ENCODE measurements at places on chromosomes 6 and 20.

DNA sequence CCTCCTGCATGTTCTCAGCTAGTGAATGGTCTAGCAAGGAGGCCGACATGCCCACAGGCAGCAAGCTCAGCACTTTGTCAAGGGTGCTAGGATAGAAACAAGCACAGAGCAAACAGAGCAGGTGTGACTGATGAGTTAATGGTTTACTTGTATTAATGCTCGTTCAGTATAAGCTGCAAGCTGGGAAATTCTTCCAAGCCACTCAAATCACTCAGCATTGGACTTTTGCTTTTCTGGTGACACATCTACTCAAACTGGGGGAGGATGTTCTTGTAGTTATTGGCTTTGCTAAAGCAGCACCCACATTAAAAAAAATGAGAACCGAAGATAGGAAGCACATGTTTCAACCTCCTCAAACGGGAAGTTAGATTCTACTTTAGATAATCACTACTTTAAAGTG lies 43.1 kb upstream of the NEDD9 start:
- DNase-seq, result no peak

DNA sequence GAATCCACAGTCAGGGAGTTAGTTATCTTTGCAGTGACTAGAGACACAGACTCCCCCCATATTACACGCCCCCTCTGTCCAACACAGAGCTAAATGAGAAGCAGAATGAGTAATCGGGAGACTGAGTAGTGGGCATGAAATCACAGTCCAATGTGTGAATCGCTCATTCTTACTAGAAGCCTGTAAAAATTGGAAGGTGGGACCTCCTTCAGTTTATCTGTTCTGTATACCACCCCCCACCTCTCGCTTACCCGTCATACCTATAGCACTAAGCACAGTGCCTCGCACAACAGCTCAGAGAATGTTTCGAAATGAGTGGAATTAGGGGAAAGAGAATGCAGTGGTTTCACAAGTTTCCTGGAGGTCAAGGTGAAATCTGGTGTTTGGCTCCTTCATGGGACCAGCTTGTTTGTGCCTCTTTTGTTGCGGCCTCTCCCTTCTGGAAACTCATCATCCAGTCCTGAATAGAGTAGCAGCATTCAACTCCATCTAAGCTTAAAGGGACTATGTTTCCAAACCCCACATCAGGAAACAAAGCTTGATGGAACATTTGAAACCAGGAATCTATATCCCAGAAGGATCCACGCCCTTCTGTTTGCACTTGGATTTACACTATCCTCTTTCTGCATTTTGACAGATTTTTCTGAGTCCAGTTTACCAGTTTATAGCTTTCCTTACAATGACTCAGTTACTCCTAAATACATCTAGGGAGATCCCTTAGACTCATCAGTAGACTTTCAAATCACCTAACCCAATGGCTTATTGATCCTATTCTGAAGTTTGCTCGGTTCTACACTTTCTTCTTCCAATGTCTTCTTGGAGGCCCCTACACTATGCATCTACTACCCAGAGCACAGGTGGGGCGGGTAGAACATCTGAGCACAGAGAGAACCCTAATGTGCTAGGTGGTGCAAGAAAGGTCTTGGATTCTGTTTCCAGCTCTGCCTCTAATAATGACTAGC lies 59.2 kb upstream of the PIM1 start:
- no peak for DNase-seq

DNA sequence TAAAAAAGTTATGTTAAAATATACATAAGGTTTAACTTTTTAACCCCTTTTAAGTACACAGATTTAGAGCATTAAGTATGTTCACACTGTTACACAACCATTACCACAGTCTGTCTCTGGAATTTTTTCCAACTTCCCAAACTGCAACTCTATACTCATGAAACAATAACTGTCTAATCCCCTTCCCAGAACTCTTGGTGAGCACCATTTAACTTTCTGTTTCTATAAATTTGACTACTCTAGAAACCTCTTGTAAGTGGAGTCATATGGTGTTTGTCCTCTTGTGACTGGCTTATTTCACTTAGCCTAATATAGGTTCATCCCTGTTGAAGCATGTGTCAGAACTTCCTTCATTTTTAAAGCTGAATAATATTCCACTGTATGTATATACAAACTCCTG lies 98.1 kb downstream of the MAP3K7 start:
- no peak for DNase-seq

- DNase-seq, result no peak
Measured at GRCh38 chr6:163651915-163652668, 237.6 kb downstream of the QKI start.

DNA sequence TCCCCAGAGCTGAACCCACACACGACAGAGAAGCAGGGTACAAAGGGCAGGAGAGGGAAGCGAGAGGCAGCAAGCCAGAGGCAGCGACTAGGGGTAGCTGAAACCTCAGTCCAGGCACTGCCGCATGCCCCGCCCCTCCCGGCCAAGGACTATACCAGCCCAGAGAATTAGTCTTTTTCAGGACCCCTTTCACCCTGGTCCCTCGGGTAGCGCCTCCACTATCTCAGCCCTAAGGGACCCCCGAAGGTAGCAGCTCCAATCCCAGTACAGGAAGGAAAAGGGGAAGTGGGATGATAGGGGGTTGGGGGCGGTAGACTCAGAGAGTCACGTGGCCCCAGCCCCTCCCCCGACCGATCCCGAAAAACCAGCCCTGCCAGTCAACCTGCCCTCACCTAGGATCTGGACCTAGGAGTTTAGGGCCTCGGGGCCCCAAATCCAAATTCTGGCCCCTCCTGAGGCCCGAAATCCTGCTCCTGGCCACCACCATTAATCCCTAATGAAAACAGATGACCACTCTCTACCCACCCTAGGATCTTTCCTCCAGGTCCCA lies 1.3 kb downstream of the RGL2 start:
- no peak for DNase-seq

DNA sequence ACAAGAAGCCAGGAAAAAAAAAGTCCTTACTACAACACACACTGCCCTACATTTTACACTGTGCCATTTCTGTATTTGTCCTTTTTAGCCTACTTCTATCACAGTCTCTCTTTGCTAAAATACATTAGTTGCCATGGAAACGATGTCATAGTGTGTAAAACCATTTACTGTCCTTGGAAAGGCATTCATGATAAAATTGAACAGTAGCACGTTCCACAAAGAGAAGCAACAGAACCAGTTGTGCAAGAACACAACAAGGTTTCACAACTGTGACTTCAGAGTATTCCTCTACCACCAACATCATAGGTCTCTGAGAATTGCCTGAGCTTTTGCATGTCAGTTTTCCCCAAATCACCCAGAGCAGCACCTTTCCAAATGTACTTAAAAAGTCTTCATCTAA lies 20.5 kb downstream of the FYN start:
- DNase-seq, result no peak

GRCh38 chr20:48629069-48629959 lies 198.5 kb downstream of the PREX1 start:
- DNase-seq, result no peak

GRCh38 chr6:106535012-106535411 lies 94.3 kb downstream of the RTN4IP1 start:
- no peak for DNase-seq

GRCh38 chr20:1844325-1845162 lies 50.7 kb upstream of the SIRPA start:
- no peak for DNase-seq

DNA sequence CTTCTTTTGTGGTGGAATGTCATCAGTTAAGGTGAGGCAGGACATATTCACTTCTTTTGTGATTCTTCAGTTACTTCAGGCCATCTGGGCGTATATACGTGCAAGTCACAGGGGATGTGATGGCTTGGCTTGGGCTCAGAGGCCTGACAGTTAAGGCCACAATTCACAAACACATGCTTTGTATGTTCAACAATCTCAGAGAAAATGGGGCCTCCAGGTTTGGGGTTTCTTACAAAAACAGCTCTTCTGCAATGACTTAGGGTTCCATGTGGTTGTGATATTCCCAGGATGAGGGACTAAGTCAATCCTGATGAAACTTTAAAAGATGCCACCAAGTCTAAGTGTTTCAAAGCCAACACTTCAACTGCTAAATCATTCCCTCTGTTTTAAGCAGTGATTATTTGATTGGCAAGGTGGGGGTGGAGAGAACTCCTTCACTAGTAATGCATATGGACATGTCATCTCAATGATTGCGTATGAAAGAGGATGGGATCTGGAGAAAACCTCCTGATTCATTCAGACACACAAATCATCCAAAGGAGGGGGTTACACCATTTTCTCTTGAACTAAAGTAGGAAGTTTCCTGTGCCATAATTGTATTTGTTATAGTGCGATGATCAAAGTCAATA lies 41.7 kb upstream of the HEY2 start:
- no peak for DNase-seq

- DNase-seq, result no peak
Measured at GRCh38 chr20:21562656-21563055, 48.8 kb upstream of the NKX2-2 start.

GRCh38 chr6:29813809-29814208 lies 13.8 kb upstream of the HLA-G start:
- no peak for DNase-seq

DNA sequence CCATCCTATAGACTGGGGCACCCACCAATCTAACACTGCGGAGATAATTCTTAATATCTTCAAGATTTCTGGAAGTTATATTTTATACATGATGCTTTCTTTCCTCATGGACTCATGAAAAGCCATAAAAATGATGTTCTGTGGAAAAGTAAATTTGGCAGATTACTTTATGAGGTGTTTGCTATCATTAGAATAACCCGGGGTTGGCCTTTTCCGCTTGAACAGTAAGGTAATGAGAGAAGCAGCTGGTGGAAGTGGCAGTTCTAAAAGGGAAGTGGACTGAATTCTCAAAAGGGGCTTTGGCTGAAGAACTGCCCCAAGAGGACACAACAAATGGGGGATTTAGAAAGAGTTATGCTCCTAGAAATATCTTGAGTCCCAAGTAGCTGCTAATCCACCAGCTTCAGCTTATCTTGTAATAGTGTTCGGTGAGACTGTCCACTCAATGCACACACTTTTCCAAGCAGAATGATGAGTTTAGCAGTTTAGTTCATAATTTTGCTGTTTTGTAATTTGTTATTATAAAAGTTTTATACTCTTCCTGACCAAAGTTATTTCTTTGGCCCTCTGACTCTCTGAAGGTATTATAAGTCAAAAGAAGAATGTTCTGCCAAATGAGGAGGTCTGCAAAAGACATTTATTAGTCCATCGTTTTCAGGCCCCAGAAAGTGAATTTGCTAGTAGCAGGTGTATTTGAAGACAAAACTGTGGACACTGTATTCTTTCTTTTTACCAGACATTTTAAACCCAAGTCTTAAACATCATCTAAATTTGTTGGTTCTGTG lies 2.9 kb downstream of the ISM1 start:
- no peak for DNase-seq

GRCh38 chr20:4063631-4064030 lies 48.3 kb upstream of the RNF24 start:
- no peak for DNase-seq

- DNase-seq, result no peak
Measured at GRCh38 chr6:82040405-82041221, 206.9 kb downstream of the IBTK start.

DNA sequence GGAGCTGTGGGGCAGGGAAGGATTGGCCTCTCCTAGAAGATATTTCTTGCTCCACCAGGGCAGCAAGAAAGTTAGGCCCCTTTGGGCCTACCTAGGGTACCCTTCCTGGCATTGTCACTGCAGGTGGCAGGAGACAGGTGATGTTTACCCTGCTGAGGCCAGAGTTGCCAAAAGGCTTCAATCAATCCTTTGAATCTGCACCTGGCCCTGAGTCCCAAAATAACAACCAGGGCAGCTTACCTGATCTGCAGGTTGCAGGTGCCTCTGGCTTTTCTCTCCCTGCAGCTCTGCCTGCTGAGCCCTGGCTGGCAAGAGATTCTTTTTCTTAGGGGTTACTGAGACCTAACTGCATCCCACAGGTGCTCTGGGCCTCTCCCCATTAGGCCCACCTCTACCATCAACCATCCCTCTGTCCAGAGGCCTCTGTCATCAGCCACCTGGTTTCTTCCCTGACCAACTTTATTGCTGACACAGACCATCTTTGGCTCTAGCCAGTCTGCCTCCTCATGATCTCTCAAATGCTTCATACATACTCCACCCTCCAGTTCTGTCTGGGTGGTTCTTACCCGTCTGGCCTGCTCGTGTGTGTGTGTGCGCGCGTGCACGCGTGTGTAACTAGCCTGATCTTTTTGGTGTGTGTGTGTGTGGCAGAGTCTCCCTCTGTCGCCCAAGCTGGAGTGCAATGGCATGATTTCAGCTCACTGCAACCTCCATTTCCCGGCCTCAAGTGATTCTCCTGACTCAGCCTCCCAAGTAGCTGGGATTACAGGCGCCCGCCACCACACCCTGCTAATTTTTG lies 13.7 kb downstream of the BCL2L1 start:
- DNase-seq, result no peak

- no peak for DNase-seq
Measured at GRCh38 chr6:42375007-42375635, 76.6 kb downstream of the TRERF1 start.

GRCh38 chr6:10479939-10480700 lies 41.0 kb upstream of the GCNT2 start:
- DNase-seq, result no peak

- DNase-seq, result no peak
Measured at GRCh38 chr6:18016698-18017097, 29.3 kb upstream of the KIF13A start.

DNA sequence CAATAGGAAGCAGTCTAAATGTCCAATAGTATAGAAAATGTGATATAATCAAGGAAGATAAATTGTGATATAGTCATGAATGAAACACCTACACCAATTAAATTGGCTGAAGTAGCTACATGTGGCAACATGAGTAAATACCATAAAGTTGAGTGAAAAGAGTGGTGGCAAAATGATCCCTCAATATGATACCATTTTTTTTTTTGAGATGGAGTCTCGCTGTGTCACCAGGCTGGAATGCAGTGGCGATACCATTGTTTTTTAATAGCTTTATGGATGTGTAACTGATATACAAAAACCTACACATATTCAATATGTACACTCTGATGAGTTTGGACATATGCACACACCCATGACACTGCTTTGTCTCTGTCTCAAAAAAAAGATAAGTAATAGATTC lies 20.9 kb upstream of the ILRUN start:
- DNase-seq, result no peak

DNA sequence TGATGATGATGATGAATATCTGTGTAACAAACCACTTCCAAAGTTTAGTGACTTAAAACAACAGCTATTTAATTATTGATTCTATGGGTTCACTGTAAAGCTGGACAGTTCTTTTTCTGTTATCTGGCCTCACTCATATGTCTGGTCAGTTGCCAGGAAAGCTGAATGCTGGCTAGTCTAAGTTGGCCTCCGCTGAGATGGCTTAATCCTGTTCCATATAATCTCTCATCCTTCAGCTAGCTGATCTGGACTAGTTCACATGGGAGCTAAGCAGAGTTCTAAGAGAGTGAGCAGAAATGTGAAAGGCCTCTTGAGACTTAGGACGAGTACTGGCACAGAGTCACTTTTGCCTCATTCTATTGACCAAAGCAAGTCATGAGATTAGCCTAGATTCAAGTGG lies 334.7 kb upstream of the FLRT3 start:
- DNase-seq, result no peak

- no peak for DNase-seq
Measured at GRCh38 chr6:105282631-105283585, 103.1 kb upstream of the POPDC3 start.

GRCh38 chr6:160667639-160668481 lies 3.8 kb upstream of the LPA start:
- peak; percentile 10 for DNase-seq

All from activated CD4-positive, alpha-beta T cell treated with anti-CD3 and anti-CD28 coated beads, Interleukin-2, amount 50 U/mL, for 1 hour (primary cell).